ENCODE measurements at places on chromosomes 2 and 18.
A peak's percentile ranks its signal among the peaks of the same experiment; 100 is the strongest.

DNA sequence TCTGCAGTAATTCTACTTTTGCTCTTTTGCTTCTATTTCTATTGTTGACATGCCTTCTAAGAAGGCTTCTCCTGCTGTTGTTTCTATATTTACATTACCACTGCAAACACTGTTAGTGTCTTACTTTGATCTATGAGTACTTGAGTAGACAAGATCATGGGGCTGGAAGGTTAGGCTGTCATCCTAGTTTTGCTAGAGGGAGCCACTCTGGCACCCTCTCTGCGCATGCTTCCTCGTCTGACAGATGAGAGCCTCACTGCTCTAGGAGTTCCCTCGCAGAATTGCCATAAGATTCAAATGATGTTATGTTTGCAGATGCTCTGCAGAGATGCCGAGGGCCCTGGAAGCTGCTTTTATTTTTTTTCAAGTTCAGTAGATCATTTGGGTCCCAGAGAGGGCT, 185.6 kb downstream of the RNF144A start:
- no peak for DNase-seq

- no peak for DNase-seq
Measured at GRCh38 chr2:134714228-134714627, 4.6 kb downstream of the TMEM163 start.

GRCh38 chr2:83990636-83991035, 468.4 kb downstream of the SUCLG1 start:
- DNase-seq, result no peak

DNA sequence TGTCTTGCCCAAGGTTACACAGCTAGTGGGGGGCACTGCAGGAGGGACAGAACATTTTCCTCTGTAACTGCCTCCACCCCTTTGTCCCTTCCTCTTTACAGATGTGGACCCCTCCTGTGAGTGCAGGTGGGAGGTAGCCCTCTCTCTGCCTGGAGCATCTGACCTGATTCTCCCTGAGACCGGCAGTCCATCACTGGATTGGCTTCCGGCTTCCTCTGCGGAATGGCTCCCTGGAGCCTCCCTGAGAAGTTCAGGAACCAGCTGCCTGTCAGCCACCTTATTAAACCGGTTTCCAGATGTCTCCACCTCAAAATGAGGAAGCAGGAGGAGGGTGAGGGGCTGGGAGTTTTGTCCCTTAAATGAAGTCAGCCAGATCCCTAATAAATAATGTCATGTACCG, 67.3 kb upstream of the TNP1 start:
- DNase-seq, result no peak

GRCh38 chr2:225454412-225454811, 54.9 kb downstream of the NYAP2 start:
- DNase-seq, result no peak

DNA sequence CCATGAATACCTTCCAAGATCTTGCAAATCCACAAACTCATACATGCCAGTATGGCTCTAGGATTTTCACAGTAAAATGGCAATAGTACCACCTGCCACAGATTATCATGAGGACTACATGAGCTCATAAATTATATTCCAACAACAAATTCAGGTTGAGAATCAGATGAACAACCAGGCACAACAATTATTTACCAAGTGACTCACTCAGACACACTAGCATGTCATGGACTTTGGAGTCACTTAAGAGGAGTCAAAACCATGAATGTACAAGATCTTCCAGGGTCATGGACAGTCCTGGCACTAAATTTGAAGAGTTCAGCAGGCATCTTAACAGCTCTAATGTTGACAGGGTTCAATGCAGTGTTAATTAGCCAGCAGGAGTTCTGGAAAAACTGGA, 34.4 kb upstream of the BZW1 start:
- DNase-seq, result no peak

DNA sequence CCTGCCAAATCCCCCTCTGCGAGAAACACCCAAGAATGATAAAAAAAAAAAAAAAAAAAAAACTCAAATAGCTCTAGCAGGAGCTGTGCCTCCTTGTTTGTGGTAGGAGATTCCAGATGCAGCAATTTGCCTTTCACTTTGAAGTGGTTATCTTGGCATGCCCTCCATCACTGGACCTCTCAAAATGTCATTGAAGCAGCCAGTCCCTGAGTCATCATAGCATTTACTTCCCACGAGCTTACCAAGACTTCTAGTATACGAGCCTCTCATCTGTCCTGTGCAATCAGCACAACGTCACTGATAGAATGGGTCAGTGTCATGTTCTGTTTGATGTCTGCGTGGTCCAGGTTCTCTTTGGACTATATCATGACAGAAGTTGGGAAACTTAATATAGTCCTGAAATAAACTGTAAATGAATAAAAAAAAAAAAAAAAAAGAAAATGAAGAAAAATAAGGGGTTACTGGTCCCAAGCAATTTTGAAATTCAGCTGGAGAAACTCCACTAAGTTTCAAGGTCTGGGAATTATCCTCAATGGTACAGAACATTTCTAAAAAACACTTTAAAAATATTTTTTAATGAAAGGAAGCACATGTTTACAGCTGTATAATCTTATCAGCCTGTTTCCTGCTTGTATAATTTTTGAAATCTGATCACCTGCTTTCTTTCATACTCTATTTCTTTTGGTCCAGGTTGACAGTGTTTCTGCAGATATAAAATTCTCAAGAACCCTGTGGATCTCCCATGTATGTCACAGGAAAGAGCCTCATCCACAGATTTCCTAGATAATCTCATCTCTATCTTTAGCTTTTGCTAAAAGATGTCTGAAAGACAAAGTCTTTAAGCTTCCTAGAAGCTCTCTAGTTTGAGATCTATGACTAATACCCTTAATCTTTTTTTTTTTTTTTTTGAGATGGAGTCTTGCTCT, 74.1 kb upstream of the EHBP1 start:
- no peak for DNase-seq

- DNase-seq, result no peak
Measured at GRCh38 chr2:136060416-136060815, 57.5 kb downstream of the CXCR4 start.

GRCh38 chr2:109279243-109279860, 150.3 kb downstream of the SH3RF3 start:
- no peak for DNase-seq

GRCh38 chr2:14910654-14911053, 278.1 kb downstream of the LRATD1 start:
- no peak for DNase-seq

DNA sequence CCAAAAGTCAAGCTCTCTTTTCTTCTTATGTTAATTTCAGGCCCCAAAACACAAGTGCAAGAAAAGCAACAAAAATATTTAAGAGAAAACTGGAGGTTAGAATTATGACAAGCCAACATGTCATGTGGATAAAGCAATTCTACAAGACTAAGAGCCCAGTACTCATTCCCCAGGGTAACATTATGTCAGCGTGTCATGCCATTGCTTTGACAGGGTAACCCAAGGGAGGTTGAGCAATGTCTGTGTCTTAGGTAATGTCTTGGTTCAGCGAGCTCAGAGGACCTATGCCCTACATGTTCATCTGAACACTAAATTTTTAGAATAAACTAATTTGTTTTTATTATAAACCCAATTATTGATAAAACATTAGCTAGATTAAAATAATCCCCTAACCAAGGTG, 173.2 kb upstream of the ZNF804A start:
- DNase-seq, result no peak

GRCh38 chr2:232043966-232044365, 82.5 kb downstream of the DIS3L2 start:
- DNase-seq, result no peak

DNA sequence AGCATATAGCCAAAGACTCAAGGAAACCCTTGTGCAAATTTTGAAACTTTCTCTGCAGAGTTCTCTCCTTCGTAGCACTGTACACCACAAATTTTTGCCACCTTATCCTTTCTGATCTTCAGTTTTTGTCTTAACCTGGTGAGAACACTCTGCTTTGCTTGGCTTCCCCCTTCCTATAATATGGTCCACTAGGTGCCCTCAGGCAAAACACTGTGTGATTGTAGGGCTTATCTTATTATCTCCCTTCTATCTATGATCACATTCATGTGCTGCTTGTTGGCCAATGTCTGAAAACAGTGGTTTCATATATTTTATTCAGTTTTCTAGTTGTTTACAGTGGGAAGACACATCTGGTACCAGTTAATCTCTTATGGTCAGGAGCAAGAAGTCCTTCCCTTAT, 111.1 kb downstream of the MTX2 start:
- DNase-seq, result no peak

DNA sequence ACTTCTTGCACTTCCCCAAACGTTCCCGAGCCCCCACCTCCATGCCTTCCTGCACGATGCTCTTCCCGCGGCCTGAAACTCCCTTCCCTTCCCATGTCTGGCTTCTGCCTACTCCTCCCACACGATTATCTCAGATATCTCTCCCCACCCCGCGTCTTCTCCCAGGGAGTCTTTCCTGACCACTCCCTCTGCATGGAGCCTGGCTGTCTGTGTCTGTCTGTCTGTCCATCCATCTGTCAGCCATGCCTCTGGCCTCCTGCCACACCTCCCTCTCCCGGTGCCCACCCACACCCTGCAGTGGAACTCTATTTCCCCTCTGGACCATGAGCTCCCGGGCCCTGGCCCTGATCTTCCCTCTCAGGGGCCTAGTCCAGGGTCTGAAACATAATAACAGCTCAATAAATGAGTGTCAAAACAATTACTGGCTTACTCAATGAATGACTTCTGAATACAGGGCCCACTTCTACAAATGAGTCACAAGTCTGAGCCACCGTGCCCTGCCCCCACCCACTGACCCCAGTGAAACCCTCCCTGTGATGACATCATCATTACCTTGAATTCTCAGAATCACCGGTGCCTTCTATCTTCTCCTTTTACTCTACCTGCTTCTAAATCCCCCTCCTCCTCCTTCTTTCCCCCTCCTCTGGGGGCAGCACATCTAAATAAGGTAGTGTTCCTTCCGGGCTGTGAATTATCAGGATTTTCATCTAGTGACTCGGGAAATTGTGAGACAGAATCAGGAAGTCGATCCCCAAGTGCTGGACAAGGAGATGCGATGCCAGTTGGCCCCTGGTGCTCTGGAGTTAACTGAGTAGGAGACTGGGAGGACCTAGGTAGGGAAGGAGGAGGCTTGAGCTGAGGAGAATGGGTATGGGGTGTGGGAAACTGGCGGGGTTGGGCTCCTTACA, 46.1 kb upstream of the PLB1 start:
- DNase-seq, result no peak

DNA sequence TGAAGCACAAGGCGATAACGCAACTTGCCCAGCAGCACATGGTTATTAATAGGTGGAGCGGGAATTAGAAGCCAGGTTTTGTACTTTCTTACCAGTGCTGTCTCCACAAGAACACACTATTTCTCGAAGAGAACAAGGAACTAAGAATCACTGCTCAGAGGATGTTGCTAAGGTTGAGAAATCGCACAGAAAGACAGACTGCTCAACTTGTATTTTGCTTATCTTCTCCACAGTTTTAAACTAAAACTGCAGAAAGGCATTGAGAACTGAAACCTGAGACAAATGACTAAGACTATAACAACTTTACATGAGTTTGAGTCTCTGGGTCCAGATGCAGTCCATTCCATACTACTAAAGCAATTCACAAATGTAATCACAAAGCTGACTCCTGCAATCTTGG, 6.2 kb downstream of the PRKD3 start:
- no peak for DNase-seq

DNA sequence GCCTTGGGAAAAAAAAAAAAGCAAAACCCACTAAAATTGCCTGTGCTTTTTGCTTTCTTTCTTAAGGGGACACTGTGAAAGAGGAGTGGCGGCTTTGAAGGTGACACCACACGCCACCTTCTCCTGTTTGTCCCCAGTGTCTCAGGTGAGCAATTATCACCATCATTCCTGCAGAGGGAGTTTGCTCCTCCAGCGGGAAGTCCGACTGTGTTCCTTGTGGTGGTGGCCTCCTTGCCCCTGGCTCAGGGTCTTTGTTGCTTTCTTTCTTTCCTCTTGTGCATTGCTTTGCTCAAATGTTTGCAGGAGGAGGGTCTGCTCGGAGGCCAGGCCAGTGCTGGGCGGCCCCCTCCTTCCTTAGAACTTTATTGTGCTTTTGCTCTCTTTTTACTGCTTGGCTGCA, 164.3 kb upstream of the CXCR4 start:
- no peak for DNase-seq

DNA sequence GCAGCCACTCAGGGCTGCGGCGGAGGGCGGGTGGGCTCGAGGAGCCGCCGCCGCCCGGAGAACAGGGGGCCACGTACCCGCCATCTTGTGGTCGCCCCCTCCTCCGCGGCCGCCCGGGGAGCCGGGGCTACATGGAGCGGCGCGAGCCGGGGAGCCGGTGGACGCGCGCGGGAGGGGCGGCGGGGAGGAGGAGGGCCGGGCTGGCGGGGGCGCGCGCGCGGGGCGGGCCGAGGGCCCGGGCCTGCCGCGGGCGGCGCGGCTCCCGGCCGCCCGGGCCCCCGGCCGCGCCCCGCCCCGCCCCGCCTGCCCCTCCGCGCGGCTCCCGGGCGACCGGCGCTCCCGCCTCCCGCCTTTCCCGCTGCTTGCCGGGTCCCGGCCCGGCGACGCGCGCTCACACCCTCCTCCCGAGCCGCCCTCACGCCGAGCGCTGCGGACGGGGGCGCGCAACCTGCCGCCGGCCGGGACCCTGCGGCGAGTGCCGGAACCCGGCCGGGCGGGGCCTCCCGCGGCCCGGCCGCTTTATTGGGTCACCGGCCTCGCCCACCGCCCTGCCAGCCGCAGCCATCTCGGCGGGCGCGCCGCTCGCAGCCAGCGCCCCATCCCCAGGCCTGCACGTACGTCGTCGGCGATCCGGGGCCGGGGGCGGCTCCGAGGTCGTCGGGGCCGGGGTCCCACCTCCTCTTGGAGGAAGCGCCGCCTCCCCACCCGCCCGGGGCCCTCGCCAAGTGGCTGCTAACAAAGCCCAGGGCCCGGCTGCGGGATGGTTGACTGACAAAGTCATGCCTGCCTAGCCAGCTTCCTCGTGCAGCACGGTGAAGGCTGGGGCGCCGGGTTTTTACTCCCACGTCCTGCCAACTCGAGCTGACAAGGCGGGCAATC, at the start of gene PPP4R1:
Gene PPP4R1, minus strand, starts transcription at position 159 of the 879 bp plus-strand sequence. Its CDS starts 75 bp downstream, at position 84.
- DNase-seq, result peak; percentile 52

- DNase-seq, result no peak
Measured at GRCh38 chr2:99032786-99033185, 96.8 kb upstream of the CRACDL start.

DNA sequence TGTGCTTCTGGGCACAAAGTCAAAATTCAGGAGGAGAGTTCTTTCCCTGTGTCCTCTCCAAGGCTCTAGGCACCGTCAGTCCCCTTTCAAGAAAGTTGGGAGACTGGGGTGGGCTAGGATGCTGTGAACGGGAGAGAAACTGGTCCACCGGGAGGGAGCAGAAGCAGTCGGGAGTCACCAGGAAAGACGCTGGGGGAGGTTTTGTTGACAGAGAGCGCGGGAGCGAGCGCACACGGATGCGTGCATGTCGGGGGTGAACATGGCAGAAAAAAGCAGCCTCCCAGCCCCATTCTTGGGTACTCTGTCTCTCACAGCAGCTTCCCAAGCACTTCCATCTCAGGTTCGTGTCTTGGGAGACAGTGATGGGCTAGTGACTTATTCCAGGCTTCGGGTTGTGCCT, 97.1 kb upstream of the PXDN start:
- DNase-seq, result no peak

DNA sequence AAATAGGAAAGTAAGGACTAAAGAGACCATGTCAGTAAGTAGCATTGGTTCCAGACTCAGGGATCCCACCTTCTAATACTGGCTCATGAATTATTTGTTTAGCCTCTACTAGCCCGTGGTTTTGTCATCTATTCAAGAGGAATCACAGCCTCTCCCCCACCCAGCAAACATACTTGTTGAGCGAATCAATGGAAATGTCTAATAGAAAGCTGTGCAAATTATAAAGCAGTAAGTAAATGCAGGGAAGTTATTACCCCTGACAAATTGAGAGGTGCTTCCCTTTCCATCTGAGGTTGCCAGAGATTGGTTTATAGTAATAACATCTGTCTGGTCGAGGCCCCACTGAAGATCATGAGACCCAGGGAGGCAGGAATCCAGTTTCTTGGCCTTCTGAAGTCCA, 219.3 kb upstream of the OSR1 start:
- no peak for DNase-seq
